NAMALWA (cell line): ENCODE measurements at places on chromosomes 13 and 19.

- no peak for DNase-seq
Measured at GRCh38 chr13:22286338-22286737, 615.5 kb downstream of the FGF9 start.

GRCh38 chr19:45355402-45355801 is 14.9 kb downstream of the KLC3 start:
- DNase-seq, result no peak

GRCh38 chr19:2226840-2227360 is 9.2 kb downstream of the PLEKHJ1 start:
- no peak for DNase-seq

DNA sequence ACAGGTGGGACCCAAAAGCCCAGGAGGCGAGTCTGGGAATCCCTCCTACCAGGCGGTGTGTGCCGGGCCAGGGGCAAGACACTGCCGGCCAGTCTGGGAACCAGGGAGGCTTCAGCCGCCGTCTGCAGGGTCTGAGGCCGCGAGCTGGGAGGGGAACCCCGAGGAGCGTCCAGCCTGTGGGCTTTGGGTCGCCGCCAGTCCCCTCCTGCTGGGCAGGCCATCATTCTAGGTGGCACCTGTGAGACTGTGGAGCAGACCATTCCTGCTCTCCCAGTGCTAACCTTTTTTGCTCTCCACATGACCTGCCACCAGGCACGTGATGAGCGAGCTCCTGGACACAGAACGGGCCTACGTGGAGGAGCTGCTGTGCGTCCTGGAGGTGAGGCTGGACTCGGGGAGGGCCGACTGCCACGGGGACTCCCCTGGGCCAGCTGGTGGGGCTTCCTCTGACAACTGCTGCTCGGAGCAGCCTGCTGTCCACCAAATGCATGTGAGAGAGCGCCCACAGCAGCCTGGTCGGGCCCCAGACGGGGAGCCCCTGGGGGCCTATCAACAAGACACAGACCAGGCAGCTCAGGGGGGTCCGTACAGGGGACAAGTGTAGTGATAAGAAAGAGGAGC is 24.6 kb upstream of the F7 start:
- DNase-seq, result no peak

DNA sequence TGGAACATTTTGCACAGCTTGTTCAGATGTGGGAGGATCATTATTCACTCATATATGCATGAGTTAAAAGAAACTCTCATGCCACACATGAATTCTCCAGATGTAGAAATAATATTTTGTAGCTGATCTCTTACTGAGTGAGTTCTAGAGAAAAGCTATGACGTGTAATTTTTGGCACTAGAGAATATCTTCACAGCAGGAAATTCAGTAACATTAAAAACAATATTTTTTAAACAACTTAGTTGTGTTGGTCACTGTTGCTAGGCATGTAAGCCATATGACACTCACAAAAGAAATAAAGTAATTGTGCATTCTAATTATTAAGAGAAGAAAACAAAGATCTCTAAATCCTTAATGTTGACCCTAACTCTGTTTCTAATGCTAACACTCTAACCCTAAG is 371.4 kb upstream of the SLC10A2 start:
- no peak for DNase-seq

- DNase-seq, result peak; percentile 86
Measured at GRCh38 chr19:19866611-19867248, 1.0 kb downstream of the ZNF253 start.

DNA sequence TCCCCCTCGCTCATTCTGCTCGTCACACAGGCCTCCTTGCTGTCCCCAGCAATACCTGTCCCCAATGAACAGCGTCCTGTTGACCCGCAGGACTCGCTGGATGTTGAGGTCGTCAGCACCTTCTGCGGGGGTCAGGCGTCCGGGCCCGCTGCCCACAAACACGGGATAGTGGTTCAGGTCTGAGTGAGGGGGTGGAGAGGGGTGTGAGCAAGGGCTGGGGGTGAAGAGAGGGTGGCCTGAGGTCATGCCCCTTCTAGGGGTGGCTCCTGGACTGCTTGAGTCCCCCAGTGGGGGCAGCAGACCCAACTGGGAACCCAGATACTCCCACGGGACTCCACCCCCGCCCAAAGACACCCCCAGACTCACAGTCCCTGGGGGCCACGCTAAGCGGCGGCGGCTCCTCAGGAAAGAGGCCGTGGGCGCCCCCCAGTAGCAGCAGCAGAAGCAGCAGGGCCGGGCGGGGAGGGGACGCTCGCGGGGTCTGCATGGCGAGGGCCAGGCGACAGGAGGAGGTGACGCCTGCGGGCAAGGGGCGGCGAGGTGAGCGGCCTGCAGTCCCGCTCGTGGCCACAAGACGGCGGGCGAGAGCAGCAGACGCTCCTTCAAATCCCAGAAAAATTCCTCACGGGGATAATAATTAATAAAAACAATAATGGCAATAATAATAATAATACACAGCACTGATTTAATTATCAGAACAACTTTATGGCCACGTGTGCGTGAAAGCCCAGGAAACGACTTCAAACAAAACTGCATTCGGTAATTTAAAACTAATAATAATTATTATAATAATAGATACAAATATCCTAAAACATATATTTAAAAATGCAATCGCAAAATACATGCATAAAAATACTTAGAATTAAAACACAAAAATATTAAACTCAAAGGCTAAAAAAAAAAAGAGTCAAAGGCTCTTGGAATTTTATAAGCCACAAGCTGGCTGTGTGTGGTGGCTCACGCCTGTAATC is 1.2 kb downstream of the SEMA6B start:
- DNase-seq, result no peak

DNA sequence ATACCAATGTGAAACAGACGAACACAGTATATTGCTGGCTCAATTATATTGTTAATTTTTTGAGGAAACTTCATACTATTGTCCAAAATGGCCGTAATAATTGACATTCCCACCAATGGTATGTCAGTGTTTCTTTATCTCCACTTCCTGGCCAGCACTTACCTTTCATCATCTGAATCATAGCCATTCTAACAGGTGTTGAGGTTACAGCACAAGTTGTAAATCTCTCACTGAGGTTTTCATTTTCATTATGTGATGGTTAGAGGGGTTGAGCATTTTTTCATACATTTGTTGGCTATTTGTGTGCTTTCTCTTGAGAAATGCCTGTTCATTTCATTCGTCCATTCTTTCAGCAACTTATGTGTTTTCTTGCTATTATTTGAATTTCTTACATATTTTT is 824.0 kb downstream of the UQCRFS1 start:
- DNase-seq, result no peak

DNA sequence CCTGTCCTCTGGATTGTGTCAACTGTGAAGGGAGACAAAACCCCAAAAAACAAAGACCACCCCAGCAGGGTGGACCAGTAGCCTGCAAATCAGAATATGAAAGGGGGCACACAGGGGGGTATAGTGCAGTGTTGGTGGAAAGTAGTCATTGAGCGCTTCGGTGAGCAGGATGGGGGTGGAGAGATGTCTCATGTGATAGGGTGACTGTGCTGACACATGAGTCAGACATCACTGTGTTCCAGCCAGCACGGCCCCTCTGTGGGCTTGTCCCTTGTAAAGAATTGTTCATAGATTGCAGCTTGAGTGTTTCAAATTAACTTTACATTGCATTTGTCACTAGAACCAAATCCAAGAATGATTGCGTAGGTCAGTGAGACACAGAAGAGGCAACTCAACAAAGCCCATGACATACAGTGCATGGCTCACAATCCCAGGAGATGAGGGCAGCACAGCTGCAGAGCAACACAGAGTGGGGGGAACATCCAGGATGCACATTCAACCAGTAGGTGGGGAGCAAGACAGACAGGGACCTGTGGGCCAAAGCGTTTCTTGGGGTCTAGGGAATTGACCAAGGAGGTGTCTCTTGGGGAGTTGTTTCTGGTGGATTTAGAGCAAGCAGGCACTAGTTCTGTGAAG is 7.5 kb downstream of the ZNF440 start:
- no peak for DNase-seq

- no peak for DNase-seq
Measured at GRCh38 chr19:4277191-4277696, 1.8 kb upstream of the SHD start.

DNA sequence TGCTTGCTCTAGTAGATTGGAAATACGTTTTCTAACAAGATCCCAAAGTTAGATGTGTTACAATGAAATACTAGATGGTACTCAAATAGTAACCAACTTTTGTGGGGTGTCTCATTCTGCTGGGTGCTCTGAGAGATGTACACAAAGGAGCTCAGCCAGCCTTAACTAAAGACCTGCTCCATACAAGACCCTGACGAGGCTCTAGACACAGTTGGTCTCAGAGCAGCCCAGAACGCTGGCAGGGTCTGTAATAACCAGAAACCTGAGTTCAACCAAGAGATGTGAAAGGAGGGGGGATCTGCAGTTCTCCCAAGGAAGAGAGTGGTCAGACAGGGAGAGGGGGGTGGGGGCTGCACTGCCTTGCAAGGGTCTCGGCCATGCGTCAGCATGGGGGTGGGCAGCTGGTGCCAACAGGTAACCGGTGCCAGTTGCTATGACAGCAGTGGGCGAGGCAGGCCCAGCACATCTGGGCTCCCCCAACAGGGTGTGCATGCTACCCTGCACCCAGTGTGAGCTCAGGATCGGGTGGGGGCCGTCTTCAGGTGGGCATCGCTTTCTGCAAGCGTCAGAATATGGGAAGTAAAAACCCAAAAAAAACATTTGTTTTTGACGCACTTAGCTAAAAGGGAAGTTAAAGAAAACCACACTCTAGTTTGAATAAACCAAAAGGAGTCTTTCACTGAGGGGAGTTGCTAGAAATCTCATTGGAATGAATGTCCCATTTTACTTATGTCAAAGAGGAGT is 68.0 kb upstream of the GPR183 start:
- peak; percentile 91 for DNase-seq

DNA sequence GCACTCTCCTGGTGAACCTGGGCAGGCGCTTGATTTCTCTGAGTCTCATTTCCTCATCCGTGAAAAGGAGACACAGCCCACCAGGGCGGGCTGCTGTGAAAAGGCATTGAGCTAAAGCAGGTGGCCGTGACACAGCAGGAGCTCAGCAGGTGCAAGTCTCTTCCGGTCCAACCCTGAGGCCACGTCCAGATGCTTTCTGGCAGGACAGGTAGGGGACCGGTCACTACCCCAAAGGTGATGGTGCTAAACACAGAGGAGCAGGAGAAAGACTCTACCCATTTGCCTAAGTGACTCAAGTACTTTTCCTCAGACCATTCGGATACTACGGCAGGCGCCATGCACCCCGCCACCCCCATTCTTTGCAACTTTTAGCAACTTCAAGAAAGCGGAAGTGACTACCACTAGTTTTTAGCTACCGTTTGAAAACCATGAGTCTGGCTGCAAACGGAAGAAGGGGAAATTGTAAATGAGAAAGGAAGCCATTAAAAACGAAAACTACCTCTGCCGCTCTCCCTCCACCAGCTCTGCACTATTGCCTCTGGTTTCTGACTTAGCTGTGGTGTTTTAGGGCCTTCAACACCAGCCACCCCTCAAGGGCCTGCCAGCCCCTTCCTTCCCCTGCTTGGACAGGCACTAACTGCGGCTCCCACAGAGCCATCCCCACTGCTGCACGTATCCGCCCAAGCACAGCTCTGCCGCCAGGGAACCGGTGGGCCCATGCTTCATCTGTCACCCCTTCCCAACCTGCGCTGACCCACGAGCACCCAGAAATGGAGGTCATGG is 4.8 kb downstream of the PPP6R1 start:
- DNase-seq, result peak; percentile 96

- DNase-seq, result no peak
Measured at GRCh38 chr19:8361921-8362793, 1.8 kb upstream of the ANGPTL4 start.

DNA sequence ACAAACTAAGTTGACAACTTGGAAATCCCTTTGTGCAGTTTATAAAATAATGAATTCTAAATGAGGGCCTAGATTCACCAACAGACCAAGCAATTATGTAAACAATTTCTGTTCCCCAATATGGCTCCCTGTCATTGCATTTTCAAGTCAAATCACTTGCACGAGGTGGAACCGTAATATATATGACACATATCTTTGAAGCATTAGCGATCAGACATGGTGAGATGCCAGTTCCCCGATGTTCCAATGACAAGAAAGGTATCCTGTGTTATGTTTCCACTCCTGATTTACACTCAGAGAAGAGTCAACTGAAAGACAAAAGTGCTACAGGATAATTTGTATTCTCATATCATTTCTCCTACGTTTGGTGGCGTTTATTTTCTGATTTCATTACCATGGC is 108.5 kb upstream of the TDRD3 start:
- no peak for DNase-seq

GRCh38 chr13:114106991-114107685 is 25.3 kb downstream of the RASA3 start:
- DNase-seq, result no peak

- DNase-seq, result no peak
Measured at GRCh38 chr13:100409132-100409531, 179.5 kb downstream of the GGACT start.

- DNase-seq, result no peak
Measured at GRCh38 chr19:48953141-48953540, 1.5 kb upstream of the BAX start.

DNA sequence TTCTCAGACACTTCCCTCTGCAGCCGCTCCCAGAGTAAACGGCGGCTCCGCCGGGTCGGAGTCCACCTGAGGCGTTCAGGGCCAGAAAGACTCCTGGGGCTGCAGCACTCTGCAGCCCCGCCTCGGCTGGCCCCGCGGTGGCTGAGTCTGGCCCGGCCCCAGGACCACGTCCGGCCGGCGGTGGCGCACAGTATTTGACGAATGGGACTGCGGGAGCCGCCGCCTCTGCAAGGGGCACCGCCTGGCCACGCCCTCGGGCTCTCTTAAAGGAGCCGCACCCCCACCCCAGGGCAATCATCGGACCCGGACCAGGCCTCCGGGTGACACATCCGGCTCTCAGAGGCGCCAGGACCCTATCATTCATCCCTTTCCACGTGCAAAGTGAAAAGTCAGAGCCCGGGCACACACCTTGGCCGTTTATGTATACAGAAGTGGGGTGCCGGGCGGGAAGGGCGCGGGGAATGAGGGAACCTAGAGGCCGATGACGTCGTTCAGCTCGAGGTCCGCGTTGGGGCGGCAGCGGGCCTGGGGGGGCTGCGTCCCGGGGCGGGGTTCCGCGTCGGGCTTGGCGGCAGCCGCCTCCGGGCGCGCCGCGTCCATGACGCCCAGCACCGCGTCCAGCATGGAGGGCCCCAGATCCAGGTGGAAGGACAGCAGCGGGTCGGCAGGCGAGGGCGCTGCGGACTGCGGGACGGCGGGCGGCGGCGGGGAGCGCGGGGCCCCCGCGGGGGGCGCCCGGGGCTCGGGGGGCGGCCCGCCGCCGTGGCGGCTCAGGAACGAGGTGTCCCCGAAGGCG is 1.2 kb upstream of the LENG9 start:
- DNase-seq, result peak; percentile 86
